NK-92 treated with Interleukin-12 subunit alpha and Interleukin-12 subunit beta, amount 100 ng/mL, for 24 hours (cell line): ENCODE measurements at places on chromosomes 3 and 15.

DNA sequence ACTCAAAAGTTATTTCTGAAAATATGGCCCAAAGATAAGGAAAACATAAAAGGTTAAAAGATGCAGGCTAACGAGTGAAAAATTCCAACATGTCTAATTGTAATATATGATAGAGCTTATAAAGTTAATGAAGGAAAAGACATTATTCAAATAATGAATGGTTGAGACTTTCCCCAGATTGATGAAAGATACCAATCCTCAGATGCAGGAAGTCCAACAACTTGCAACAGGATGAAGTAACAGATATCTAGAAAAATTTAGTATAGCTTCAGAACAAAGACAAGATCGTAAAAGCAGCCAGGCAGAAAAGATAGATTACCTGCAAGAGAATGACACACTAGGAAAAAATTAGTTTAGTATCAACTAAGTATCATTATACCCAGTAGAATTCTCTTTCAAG, 546.4 kb upstream of the PPP2R3A start:
- no peak for DNase-seq

DNA sequence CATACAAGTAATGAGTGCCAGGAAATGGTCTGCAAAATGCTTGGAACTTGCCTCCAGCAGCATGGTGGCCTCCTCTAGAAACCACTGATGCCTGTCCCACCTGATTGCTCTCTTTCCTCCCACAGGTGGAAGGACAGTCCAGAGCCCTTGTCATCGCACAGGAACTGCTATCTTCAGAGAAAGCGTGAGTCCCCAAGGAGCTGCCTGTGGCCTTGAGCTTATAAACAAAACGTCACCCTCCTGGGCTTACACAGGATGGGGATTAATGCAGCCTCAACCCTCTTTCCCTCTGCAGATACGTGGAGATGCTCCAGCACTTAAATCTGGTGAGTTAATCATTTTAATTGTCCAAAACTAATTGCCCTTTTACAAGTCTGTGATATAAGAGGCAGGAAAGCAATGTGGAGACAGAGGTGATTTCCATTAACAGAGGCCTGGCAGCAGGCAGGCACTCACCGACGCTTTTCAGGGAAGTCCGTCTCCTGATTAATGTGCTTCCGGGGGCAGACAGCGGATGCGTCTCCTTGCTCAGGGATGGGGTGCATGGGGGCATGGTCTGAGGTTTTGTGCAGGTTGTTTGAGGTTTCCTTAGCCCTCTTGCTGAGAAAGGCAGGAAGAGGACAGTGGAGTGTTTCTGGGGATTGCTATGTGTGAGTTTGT, 61.8 kb downstream of the FGD5 start:
- no peak for DNase-seq

DNA sequence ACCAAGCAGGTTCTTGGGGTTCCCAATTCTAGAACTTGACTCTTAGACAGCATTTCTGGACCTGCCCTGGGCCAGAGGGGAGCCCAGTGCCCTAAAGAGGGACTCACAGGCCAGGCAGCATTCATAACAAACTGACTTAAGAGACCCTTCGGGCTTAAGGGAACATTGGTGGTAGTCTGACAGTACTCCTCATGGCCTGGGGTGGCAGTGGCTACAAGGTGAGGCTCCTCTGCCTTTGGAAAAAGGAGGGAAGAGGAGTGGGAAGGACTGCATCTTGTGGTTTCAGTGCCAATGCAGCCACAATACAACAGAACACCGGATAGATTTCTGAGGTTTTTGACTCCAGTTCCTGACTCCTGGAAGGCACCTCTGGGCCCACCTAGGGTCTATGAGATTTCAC, 172.2 kb upstream of the STRIT1 start:
- DNase-seq = no peak

- DNase-seq = no peak
Observed at GRCh38 chr3:123818921-123819429, 65.2 kb downstream of the MYLK start.

- DNase-seq = no peak
Observed at GRCh38 chr3:73609655-73610054, 15.1 kb downstream of the PDZRN3 start.

- DNase-seq = no peak
Observed at GRCh38 chr15:31488437-31489204, 162.0 kb downstream of the KLF13 start.

GRCh38 chr15:33086500-33087121, 107.9 kb downstream of the FMN1 start:
- no peak for DNase-seq

- no peak for DNase-seq
Observed at GRCh38 chr3:126696701-126697267, 7.3 kb upstream of the CHCHD6 start.

DNA sequence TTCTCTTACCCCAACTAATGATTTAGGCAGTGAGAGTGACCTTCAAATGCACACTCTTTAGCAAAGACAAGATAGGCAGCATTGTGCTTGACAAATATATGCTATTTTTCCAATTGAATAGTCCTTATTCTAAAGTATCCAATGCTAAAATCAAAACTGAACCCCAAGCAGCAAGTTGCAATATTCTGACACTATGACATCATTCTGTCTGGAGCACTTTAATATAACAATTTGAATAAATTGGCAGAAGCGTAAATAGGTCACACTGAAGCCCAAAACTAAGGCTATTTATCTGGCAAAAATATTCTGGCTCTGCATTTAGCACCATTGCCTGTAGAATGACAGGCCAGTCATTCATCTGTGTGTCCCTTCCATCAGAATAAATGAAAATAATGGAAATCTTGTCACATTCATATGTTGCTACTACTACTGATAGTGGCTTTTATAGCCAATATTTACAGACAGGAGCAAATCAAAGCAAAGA, 2.9 kb downstream of the CBLB start:
- no peak for DNase-seq

DNA sequence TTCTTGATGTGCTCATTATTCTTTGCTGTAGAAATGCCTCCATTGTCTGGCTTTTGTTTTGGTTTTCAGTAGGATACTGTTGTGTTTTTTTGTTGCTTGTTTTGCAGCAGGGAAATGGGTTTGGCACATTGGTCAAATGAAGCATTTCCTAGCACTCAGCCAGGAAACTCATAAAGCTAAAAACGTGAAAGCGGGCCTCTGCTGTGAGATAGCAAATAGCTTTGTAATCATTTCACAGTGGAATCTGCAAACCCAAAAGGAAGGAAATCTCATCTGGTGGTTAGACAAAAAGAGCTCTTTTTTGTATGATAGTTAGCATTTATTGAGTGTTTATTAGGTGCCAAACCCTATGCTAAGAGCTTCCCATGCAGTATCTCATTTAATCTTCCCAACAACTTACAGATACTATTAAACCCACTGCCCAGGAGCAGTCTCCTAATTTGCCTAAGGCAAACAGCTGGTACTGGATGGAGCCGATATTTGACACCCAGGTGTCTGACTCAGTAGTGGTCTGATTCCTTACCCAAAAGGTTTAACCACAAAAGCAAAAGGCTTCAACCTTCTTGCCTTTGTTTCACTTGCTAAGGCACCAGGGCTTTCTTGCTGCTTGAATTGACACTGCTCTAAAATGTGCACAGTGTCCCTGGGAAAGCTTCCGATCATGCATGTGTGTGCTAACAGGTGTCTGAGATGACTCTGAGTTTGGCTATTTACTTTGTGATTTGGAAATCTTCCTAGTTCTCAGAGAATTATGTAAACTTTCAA, 527.9 kb upstream of the MDFIC2 start:
- DNase-seq = no peak
